ENCODE measurements at places on chromosomes 1 and 21.

DNA sequence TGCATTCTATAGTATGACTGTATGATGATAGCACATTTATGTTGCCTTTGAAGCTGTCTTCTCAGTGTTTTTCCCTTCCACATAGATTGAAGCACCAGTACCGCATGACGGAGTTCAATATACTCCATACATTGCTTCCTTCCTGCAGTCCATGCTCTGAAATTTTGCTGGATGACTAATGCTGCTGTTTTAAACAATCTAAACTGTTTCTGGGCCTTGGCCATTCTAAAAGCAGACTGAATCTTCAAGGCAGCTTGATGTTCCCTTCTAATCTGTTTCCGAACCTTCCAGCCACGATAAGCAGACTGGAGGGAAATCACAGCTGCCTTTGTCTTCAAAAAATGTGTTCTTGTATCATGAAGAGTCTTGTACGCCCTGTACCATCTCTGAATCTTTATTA, 36.2 kb upstream of the F13B start:
- DNase-seq: no peak

- no peak for DNase-seq
Measured at GRCh38 chr1:210757677-210758076, 376.3 kb downstream of the KCNH1 start.

DNA sequence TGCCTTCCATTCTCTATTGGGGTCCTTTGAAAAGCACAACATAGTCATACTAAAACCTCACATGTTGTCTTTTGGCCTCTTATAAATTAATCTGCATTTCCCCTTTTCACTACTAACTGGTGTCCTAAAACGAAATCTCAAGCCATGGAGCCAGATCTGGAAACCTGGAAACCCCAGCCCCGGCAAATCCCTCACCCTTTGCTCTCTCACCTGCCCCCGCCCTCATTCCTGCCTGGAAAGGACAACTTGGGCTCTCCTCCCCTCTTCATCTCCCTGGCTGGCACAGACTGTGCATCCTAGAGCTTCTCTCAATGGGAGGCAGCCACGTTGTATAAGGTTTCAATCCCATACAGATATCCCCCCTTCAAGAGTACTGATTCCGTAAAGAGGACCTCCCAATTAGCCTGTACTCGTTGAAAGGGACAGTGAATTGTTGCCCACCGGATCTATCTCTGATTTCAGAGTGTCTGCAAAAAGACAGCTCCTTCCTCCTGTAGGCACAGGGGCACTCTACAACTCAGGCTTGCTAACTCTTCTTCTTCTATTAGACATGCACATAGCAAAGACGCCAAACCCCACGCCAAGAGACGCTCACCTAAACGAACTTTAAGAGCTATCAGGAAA, 1.4 kb downstream of the DUSP10 start:
- no peak for DNase-seq

GRCh38 chr1:226064816-226065248, 2.3 kb downstream of the H3-3A start:
- DNase-seq: no peak

- DNase-seq: no peak
Measured at GRCh38 chr1:86466109-86466844, 2.5 kb upstream of the CLCA1 start.
